ENCODE measurements at places on chromosomes 3 and 15.

GRCh38 chr15:76776480-76776879 lies 128.7 kb downstream of the SCAPER start:
- no peak for DNase-seq

DNA sequence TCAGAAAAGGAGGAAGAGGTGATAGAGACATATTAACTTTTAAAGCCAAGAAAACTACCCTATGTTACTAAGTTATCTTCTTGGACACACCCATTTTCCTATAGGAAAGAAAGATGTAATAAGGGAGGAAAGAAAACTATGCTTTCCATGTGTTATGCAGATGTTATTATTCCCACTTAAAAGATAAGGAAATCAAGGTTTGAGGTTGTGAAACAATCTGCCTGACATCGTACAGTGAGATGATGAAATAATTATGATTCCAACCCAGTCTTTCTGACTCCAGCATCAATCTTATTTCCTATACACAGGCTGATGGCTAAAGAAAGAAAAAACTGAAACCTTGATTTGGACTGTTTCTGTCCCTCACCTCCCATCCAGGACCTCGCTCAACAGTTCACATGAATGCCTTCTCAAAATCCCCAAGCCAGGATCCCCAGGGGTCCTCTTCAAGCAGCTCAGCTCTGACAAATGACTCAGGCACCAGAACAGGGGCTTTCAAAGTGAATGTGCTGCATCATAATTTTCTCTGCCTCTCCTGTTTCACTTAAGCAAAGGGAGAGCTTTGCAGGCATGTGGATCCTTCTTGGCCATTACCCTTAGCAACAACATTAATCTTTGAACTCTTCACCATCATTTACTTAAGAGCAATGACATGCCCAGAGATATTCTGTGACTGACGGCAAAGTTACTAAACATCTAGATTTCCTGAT lies 12.4 kb upstream of the EID1 start:
- DNase-seq, result no peak

GRCh38 chr15:75727851-75728715 lies 15.4 kb upstream of the CSPG4 start:
- no peak for DNase-seq

- no peak for DNase-seq
These were observed 339.1 kb downstream of the NTRK3 start for GRCh38 chr15:87917480-87917879.
